T-helper 9 cell (primary cell): ENCODE measurements at places on chromosomes 4 and X.
A peak's percentile ranks its signal among the peaks of the same experiment; 100 is the strongest.

DNA sequence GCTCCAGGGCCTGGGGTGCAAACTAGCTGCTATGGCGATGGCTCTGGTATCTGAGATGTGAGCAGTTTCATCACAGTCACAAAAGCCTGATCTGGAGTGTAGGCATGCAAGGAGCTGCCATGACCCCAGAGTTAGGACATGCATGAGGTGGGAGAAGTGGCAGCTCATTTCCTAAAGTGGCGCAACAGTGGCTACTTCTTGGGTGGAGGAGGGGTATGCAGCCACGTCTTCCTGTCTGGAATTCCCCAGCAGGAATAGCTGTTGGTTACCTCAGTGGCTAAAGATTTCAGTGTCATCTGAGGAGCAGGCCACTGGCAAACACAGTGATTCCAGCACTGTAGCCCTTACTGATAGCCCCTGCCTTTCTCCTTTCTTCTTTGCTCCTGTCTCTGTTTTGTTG lies 1382.5 kb downstream of the C4orf33 start:
- DNase-seq, result no peak

DNA sequence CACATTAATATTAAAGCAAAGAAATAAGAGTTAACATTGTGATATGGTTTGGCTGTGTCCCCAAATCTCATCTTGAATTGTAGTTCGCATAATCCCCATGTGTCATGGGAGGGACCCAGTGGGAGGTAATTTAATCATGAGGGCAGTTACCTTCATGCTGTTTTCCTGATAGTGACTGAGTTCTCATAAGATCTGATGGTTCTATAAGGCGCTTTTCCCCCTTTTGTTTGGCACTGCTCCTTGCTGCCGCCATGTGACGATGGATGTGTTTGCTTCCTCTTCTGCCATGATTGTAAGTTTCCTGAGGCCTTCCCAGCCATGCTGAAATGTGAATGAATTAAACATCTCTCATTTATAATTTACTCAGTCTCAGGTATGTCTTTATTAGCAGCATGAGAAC lies 153.8 kb upstream of the GALNT7 start:
- no peak for DNase-seq

DNA sequence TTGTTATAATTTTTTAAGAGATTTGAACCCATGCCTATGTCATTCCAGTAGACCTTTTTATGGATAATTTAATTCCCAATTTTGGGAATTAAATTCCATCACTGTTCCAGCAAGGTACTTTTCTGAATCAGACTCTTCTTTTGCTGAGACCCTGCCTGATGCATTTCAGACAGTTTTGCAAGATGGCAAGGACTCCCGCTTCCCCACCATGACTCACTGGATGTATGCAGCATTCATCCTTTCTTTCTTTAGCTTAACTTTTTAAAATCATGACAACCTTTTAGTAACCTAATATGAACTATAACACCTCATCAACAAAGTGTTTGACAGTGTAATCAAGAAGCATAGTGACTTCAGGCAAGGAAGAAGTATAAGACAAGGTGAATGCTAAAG lies 178.1 kb upstream of the LEF1 start:
- DNase-seq, result no peak

DNA sequence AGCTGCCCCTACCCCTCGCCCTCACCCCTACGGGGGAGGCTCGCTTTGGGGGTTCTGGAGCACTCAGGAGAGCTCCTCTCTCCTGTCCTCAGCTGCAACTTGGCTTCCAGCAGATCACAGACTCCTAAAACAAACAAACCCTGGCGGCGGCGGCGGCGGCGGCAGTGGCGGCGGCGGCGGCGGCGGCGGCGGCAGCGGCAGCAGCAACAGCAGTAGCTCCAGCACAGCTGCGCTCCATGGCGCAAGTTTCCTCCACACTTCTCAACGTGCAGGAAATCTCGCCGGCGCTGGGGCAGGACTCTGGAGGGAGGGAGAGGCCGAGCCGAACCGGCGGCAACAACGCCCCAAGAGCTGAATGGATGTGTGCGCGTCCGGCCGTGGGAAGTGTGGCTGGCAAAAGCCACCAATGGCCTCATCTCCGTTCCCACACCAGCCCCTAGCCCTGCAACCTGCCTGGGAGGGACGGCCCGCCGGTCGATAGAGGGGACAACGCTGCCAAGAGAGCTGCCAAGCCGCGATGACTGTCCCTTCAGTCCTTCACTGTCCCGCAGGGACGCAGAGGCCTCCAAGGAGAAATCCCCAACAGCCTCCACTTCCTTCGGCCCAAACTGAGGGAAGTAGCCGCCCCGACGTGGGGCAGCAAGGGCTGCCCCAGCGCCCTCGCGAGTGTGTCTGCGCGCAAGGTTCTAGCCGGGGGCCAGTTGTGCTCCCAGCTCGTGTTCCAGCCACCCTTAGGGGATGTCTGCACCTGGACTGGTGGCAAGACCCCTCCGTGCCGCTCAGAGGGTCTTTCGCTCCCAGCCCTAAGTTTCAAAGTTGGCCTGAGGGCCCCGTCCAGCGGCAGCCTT lies 775 bp downstream of the SHROOM4 start:
- no peak for DNase-seq

- DNase-seq, result peak; percentile 30
These were observed 2.1 kb downstream of the LEF1 start for GRCh38 chr4:108166441-108167315.

GRCh38 chrX:74788545-74789086 lies 136.6 kb downstream of the NEXMIF start:
- no peak for DNase-seq

DNA sequence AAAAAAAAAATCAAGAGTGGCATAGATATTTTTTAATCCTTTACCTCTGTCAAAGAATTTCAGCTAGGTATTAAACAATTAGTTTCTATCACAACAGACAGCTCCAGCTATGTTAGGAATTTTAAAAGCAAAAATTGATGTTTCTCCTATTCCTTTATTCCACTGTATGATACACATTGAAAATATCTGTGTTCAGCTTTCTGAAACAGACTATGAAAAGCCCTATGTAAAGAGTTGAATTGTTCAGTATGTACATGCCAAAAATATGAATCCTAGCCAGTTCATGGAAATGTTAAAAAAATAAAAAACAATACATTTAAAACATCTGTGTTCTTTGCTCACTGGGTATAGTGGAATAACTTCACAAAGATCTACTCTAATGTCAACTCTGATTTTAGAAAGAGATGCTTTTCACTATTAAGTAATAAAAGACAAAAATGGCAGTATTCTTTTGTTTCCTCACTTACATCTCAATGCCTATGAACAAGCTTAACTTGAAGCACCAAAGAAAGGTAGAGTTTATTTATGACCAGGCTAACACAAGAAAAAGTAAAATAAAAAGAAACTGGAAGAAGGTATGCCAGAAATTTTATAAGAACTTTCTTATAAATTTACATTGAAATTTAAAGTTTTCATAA lies 32.1 kb downstream of the FBXW7 start:
- no peak for DNase-seq

GRCh38 chr4:119666653-119667091 lies 38.1 kb upstream of the PDE5A start:
- no peak for DNase-seq

DNA sequence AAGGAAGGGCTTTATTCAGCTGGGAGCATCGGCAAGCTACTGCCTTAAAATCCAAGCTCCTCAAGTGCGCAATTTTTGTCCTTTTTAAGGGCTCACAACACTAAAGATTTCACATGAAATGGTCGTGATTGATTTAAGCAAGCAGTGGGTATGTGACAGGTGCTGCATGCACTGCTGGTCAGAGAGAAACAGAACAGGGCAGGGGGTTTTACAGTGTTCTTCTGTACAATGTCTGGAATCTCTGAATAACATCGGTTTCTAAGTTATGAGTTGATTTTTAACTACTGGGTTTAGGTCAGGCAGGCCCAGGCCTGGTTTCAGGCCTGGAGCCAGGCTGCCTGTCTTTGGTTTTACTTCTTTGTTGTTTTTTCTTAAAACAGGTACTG lies 6.0 kb downstream of the UGT2B17 start:
- DNase-seq, result no peak

- DNase-seq, result no peak
These were observed 18.5 kb downstream of the UVSSA start for GRCh38 chr4:1365271-1366178.

- DNase-seq, result no peak
These were observed 700.5 kb downstream of the TRIML1 start for GRCh38 chr4:188839704-188840103.

DNA sequence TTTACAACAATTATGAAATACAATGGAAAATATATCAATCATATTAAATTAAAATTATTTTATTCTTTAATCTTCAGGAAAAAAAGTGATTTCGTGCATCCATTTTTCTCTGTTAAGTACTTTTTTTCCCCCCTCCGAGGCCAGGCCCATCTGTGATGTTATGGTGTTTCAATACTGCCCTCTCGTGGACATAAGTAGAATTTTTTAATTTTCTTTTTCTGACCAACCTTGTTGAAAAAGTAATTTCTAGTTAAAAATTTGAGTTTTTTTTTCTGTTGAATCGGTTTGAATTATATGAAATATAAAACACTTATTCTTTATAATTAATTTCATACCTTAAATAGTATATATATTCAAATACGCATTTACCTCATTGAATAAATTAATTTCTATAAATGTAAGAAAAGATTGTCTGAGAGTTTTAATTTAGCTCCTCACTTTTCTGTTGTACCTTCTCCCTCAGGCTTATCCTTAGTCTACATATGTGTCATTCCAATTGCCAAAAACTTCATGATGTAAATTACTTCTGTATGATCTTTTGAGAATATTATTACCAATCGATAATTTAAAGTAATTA lies 175.8 kb upstream of the TECRL start:
- DNase-seq, result no peak

DNA sequence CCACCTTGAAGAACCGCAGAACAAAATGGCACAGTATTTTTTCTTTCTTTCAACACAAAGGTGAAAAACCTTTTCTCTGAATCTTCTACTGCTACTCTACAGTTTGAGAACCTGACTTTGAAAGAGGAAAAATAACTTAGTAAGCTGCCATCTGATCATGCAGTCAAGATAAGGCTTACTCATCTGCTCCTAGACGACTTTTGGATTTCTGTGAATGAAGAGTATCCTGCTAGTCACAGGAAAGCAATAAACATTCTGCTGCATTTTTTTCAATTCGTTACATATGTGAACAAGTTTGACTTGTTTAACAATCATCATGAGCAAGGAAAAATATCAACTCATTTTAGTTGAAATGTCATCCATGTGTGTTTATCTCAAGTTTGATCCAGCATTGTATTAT lies 25.2 kb downstream of the TIGD2 start:
- no peak for DNase-seq

- no peak for DNase-seq
These were observed 52.0 kb upstream of the UGT2B7 start for GRCh38 chr4:69044247-69044646.

- DNase-seq, result no peak
These were observed 20.2 kb upstream of the MAP3K15 start for GRCh38 chrX:19535476-19535875.

- no peak for DNase-seq
These were observed 83.3 kb downstream of the SNCA start for GRCh38 chr4:89753601-89754066.

DNA sequence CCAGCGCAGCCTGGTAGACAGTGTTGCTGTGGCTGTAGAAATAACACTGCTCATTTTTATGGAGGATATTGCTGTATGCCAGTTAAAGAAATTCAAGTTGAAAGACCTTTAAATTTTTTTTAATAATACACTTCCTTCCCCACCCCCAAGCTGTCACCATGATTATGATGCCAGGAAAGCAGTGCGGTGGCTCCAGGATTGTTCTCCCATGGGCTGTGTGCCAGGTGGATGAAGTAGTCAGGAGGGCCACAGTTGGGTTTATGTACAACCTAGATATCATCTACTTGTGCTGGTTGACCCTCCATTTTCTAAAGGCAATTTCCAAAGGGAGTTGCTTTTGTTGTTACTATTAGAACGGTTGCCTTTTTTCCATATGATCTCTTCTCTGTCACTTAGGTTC lies 136.6 kb downstream of the AFF1 start:
- no peak for DNase-seq

- DNase-seq, result no peak
These were observed 52.2 kb upstream of the FAT1 start for GRCh38 chr4:186775902-186776301.

DNA sequence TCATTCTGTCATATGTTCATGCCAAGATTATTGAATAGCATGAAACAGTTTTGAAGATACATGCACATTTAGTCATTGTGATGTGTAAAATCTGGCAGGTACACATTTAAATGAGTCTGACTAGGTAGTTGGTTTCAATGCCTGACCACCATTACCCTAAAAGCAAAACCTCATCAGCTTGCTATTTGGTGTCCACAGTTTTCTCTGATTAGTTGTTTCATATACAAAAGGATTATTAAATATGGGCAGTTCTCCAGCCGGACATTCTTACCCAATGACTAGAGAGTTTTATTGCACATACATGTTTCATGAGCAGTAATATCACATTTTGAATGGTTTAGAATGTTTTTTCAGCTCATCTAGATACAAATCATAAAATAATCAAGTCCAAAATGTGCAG lies 23.7 kb downstream of the DCHS2 start:
- DNase-seq, result no peak

DNA sequence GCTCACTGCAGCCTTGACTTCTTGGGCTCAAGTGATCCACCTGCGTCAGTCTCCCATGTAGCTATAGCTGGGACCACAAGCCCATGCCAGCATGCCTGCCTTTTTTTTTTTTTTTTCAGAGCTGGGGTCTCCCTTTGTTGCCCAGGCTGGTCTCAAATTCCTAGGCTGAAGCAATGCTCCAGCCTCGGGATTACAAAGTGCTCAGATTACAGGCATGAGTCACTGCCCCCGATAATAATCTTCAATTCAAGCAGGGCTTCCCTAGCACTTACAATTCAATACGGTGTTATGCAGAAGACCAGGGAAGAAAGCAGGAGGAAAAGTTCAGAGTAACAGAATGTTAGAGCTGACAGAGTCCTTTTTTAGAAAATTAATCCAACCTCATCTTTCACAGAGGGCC lies 26.1 kb downstream of the OTOP1 start:
- DNase-seq, result no peak

DNA sequence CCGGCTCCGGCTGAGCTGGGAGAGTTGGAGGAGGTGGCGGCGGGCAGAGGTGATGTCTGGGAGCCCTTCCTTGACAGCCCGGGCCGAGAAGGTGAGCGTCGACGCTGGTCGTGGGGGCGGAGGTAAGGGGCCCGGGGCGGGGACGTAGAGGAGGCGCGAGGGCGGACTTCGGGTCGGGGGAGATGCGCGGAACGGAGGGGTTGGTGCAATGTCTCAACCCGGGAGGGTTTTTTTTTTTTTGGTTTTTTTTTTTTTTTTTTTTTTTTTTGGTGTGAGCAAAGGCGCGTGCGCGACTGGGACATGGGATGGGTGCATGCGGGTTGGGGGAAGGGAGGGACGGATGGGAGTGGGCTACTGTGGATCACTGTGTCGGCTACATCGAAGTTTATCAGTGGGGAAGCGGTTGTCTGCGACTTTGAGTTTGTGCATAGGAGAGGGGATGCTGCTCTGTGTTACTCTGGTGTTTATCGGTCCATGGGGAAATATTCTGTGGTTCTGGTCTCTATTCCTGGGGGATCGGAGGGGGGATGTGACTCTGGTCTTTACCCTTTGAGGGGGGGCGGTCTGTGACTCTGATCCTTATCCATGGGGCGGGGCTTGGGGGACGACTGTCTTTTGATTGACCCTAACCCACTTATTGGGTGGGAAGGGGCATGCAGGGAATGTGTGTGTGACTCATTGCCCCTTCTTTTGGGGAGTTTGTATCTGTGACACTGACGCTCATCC lies 537 bp downstream of the RBM10 start:
- DNase-seq, result no peak
